NCI-H1694 (cell line): ENCODE measurements at places on chromosomes 6 and 20.

- no peak for DNase-seq
Measured at GRCh38 chr6:109531446-109531845, 48.4 kb upstream of the ZBTB24 start.

DNA sequence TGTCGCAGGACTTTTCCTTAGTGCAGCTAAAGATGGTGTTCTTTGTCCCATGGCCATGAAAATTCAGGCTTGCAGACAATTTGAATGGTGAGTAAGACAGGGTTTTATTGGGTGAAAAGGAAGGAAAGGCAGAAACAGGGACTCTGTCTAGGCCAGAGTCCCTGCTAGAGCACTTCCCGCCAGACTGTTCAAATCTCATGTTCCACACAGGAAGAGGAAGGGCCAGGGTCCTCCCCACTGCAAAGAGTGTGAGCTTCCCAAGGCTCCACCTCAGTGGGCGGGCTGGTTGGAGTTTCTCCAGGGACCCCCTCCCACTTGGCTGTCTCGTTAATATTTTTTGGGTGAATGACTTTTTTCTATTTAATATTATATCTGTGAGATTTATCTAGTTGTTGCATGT lies 29.0 kb downstream of the COL19A1 start:
- DNase-seq: no peak

GRCh38 chr20:1539816-1540419 lies 17.6 kb downstream of the SIRPD start:
- DNase-seq: no peak

GRCh38 chr6:111757342-111757741 lies 115.9 kb downstream of the FYN start:
- no peak for DNase-seq

GRCh38 chr6:5085648-5086293 lies 630 bp downstream of the PPP1R3G start:
- no peak for DNase-seq

- DNase-seq: no peak
Measured at GRCh38 chr20:47258745-47259695, 97.5 kb downstream of the ZMYND8 start.

GRCh38 chr20:18754653-18755045 lies 58.9 kb upstream of the SCP2D1 start:
- no peak for DNase-seq

DNA sequence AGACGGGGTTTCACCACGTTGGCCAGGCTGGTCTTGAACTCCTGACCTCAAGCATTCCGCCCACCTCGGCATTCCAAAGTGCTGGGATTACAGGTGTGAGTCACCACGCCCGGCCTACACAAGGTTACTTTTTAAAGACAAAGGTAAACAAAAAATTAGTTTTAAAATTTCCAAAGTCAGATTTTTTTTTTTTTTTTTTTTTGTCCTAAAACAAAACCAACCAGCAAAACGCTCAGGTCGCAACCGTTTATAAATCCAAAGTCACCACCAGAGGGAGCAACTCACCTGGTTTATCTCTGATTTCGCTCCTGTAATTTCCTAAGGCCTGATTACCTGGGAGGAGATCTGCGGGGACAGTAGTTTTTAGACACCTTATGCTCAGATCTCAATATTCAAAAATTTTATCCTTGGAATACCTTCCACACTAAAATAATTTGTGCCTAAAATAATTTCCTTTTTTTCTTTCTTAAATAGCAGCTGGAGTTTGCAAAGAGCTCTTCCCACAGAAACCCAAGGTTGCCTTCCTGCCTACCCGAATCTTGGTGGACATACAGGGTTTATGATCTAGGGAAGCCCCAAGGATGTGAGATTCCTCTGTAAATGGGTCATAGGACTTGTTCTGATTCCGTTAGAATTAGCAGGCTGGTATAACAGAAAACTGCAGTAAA lies 19.8 kb upstream of the TREM1 start:
- peak; percentile 64 for DNase-seq
